ENCODE measurements at places on chromosomes 2 and 18.

GRCh38 chr2:162149466-162149865 lies 2.6 kb downstream of the GCG start:
- DNase-seq, result no peak

DNA sequence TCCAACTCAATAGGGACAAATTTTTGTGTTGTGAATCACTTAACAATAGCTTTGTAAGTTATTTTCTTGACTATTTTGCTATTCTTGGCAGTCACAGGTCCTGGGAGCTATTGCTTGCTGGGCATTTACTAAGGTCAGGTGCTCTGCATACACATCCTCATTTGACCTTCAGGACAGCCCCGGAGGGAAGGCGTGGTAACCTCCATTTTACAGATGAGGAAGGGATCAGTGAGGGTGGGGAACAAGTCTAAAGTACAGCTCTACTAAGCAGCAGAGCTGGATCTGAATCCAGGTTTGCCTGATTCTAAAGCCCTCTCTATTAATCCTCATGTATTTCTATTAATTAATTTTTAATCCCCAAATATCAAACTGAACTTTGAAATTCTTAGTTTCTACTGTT lies 58.8 kb downstream of the PTPN2 start:
- no peak for DNase-seq

- no peak for DNase-seq
Measured at GRCh38 chr2:168147830-168148794, 99.3 kb downstream of the STK39 start.

DNA sequence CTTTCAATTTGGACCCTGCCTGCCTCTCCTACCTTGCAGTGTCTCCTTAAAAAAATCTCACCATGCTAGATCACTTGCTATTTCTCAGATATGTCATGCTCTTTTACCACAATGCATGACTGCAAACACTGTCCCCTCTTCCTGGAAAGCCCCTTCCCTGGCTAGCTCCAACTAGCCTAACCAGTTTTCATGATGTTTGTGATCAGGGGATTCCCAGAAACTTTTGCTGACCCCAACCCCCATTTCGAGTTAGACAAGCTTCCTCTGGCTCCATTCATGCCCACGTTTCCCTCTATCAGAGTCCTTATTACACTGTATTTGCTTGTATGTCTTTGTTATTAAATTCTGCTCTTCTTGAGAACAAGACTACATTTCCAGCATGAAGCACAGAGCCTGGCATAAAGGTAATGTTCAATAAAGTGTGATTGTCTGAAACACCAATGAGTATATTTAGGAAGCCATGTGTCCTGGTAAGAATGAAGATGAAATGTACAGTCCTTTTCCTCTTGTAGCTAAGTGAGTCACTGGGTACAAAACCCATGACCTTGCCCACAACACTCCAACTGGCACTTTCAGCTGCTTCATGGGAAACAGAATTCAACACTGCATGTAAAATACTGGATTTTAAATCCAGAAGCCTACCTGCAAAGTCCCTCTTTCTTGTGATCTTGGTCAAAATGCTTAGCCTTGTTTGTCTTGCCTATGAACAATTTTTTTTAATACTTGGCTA lies 62.0 kb upstream of the ATL2 start:
- no peak for DNase-seq

DNA sequence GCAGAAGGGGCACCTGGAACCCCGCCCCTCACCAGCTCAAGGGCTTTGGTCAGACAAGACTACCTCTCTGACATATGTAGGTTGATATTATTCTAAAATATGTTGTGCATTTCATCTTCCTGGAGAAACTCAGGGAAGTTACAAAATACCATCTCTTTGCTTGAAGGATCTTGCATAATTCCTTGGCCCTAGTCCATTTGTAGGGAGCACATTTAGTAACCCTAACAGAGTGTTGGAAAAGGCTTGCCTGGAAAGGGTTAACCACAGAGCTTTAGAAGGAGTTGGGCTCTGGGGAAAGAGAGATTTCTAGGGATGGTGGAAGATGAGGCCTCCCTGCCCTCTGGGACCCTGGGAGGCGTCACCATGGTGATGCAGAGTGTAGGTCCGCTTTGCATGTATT lies 143.0 kb upstream of the SLC1A4 start:
- DNase-seq, result no peak

- no peak for DNase-seq
Measured at GRCh38 chr2:191465766-191466420, 212.0 kb upstream of the NABP1 start.

All from epithelial cell of prostate (primary cell).